ENCODE measurements at places on chromosomes 16 and 17.

GRCh38 chr17:39927929-39928857 lies 661 bp downstream of the LRRC3C start:
- peak; percentile 24 for DNase-seq

DNA sequence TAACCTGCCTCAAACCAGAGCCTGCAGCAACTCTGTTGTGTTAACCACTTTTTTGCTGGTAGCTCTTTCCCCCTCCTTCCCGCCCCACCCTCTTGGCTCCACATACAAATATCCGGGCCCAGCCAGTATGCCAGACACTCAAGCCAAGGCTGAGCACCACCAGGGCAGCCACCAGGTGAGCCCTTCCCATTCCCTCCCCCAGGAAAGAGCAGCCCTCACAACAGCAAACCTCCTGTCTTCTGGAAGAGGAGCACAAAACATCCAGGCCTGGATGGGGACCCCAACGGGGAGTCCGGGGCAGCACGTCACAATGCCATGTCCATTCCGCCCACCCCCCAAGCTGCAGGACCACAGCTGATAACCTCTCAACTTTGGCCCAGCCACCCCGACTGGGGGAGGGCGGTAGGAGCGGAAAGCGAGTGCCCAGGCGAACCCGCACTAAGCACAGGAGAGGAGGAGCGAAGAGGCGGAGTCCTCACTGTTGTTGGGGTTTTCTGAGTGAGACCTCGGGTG lies 757 bp downstream of the ORMDL3 start:
- DNase-seq, result peak; percentile 68

DNA sequence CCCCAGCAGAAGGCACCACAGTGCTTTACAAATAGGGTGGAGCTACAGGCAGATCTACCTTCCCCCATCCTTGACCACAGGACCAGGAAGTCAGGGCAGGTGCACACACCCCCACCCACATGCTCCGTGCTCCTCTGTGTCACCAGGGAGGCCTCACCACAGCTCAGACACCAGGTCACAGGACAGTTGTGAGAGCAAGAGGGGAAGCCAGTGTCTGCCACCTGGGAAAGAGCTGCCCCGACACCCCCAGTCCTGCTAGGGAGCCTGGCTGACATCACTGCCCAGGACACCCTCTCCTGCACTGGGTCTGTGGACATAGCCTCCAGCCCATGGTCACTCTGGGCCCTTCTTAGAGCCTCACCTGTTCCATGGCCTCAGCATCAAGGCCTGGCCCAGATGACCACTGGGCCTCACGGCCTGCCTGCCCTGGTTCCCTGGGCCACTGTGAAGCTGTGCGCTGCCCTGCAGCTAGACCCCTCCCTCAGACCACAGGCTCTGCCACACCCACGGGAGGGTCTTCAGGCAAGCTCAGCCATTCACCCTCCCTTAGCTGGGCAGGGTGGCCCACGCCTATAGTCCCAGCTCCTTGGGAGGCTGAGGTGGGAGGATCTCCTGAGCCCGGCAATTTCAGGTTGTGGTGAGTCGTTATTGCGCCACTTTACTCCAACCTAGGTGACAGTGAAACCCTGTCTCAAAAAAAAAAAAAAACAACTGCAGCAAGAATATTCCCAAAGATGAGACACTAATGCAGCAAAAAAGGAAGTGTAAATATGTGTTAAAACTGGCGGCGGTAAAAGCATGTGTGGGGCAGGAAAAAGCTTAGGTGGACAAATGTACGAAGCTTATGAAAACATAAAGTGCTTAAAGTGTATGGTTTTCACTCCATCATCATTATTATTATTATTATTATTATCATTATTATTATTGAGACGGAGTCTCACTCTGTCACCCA lies 14.2 kb downstream of the POLR3K start:
- peak; percentile 61 for DNase-seq

DNA sequence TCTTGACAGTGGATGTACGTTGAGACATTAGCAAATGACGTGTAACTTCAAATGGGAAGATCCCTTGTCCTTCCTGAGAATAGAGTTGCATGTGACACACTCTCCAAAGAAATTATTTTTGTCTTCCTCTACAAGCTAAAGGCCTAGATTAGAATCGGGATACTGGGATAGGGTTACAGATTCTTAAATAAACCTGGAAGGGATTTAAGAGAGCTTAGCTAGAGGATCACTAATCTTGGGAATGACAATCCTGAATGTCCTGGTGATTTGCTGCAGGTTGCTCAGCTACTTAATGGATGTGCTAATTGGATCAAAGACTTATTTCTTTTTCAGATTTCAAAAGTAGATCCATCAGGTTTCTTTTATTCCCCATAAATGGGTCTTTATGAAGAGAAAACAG lies 101.9 kb downstream of the KCNJ2 start:
- DNase-seq, result no peak

- DNase-seq, result peak; percentile 49
These were observed 705 bp downstream of the FOXK2 start for GRCh38 chr17:82519971-82520903.

GRCh38 chr17:54980375-54980774 lies 11.8 kb downstream of the STXBP4 start:
- DNase-seq, result no peak

GRCh38 chr16:89489040-89489897 lies 1.1 kb downstream of the ANKRD11 start:
- DNase-seq, result peak; percentile 88

DNA sequence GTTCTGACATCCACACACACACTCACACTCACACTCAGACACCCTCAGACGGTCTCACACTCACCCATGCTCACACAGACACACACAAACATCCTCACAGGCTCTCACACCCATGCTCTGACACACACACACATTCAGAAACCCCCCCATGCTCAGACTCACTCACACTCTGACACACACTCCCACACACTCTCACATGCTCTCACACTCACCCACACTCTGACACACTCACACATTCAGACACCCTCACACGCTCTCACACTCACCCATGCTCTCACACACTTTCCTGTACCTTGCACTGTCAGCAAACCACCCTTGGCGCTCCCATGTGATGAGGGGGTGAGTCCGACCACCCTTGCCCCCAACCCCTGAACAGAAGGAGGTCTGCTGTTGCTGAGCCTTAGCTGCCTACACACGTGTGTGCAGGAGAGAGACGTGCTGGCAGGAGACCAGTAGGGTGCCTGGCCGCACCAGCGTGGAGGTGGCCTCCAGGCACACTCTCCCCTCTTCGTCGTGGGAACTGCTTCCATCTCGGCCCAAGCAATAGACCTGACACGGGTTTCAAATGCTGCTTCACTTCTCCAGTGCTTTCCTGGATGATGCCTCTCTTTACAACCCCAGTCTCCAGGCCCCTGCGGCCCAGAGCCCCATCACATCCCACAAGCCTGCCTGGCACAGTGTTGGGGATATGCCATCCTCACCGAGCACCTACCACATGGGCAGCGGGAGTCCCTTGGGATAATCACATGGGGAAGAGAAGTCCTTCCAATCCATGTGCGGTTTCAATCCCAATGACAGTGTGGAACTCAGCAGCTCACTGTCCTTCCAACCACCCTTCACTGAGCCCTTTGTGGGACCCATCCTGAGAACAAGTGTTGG lies 267.8 kb upstream of the FOXF1 start:
- DNase-seq, result no peak

GRCh38 chr16:71368958-71369357 lies 10.4 kb downstream of the CALB2 start:
- no peak for DNase-seq

DNA sequence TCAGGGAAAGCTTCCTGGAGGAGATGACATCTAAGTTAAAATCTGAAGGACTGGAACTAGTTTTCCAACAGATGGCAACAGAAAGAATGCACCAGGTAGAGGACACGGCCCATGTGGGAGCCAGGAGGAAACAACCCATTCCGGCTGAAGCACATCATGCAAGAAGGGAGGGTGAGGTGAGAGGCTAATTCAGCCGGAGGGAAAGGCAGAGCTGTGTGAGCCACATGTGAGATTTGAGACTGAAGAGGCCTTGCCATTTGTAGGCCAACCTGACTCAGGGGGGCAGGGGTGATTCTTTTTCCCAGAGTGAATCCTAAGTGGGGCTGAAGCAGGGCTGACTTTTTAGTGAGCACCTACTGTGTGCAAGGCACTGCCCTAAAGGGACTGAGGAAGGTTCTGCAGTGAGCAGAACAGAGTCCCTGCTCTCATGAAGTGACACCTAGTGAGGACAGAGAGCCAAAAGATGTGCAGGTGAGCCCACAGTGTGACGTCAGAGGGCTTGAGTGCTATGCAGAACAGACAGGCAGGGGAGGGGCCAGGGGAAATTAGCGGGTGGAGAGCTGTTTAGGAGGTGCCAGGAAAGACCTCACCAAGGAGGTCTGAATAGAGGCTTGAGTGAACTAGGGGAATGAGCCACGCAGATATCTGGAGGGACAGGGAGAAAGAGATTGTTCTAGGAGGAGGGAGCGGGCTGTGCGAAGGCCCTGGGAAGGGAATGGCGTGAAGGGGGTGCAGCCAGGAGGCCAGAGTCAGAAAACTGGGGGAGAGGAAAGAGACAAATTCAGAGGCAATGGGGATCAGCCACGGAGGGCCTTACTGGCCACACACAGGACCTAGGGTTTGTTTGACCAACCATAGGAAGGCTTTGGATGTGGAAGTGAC lies 19.8 kb upstream of the IL21R start:
- no peak for DNase-seq

DNA sequence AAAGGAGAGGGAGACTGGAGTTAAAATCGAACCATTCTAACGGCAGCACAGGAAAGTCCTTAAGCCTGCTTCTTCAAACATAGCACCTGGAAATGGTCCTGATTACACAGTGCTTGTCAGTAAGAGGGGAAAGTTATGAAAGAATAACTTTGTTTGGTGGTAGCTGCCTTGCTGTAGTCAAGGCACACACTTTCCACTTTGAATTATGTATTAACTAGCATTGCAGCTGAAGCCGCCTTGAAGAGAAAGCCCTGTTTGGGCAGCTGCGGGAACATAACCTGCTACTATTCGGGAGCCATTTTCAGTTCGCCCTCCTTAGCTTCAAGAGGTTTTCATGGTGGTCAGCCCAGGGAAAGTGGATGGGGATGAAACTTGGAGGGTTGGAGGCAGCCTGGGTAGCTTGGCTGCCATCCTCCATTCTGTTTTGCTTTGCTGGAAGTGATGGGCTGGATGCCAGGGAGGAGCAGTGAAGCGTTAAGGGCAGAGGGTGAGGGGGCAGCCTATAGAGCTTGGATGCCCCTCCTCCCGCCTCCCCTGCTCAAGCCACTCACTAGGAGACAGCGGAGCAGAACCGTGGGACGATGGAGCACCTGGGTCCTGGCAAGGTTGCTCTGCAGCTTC lies 5.3 kb upstream of the HAS3 start:
- no peak for DNase-seq

DNA sequence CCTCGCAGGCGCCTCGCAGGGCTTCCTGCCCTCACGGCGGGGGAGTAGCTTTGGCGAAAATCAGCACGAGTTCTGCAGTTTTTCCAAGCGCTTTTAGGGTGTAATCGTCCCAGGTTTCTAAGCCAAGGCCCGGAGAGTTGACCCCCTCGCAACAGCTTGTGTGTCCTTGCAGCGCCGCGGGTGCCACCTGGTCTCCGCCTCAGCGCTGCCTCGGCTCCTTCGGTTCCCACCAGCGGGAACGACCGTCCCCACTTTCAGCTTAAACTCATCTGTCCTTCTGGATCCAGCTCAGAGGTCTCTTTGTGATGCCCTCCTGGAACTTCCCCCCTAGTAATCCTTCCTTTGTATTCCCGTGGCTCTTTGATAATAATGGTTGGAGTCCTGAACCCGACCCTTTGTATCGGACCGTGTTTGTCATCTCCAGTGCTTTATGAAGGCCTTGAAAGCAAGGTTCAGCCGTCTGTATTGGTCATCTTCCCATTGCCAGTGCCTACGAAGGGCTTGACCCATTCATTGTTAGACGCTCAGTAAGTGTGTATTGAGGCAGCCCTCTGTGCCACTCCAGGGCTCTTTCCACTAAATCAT lies 858 bp upstream of the SMARCE1 start:
- peak; percentile 9 for DNase-seq

GRCh38 chr17:7972131-7972785 lies 30.2 kb upstream of the GUCY2D start:
- DNase-seq, result no peak

- DNase-seq, result no peak
These were observed 1.2 kb upstream of the IGSF6 start for GRCh38 chr16:21653571-21653970.

DNA sequence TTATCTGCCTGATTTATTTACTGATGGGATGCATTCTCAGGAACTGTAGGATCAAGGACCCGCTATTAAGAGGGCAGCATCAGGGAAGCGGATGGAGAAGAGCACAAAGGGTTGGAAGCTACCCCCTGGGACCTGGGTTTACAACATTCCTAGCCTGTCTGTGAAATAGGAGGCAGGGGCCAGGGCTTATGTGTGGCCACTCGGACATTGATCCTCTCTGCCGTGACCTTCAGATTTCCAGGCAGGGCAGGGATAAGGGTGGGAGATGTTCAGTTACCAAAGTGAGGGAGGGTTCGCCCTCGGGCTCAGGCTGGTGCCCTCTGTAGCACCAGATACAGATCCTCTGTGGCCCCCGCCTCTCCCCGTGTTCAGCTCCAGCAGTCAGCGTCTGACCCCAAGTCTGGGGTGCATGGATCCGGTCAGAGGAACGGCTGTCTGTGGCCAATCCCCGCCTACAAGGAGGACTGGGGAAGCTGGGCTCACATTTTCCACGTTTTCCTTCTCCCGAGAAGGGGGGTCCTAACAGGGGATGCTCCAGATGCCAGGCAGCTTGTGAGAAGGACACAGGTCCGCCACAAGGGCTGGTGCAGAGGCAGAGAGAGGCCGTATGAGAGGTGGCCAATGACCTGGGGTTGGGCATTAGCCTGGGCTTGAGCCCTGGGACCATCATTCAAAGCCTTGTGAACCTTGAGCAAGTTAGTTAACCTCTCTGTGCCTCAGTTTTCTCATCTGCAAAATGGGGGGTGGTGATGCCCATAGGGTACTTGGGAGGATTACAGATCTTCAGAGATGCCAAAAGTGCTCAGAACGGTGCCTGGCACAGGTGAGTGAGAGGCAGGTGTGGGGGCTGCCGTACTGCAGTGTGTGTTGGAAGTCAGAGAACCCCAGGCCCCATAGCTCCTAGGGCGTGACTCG lies 48.3 kb downstream of the ATP2C2 start:
- DNase-seq, result no peak

GRCh38 chr17:64573214-64573613 lies 66.4 kb downstream of the CEP95 start:
- no peak for DNase-seq

DNA sequence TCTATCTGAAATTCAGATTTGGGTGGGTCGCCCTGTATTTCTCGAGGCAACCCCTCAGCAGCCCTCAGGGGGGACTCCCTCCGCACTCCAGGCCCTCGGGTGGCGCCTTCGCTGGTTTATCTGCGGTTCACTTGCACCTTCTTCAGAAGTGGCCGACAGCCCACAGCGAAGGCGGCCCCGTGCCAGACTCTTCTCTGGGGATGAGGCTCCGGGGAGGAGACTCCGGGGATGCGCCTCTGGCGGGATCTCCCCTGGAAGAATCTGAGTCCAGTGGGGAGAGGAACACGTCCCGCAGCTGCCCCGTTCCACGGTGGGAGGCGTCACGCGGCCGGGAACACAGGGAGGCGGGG lies 63.9 kb upstream of the DNAJA2 start:
- peak; percentile 44 for DNase-seq

DNA sequence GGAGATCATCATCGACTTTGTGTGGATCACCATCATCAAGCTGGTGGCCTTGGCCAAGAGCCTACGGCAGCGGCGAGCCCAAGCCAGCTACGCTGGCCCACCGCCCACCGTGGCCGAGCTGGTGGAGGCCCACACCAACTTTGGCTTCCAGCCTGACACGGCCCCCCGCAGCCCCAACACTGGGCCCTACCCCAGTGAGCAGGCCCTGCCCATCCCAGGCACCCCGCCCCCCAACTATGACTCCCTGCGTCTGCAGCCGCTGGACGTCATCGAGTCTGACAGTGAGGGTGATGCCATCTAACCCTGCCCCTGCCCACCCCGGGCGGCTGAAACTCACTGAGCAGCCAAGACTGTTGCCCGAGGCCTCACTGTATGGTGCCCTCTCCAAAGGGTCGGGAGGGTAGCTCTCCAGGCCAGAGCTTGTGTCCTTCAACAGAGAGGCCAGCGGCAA lies 72.5 kb downstream of the COG7 start:
- no peak for DNase-seq

Data from activated CD4-positive, alpha-beta T cell treated with anti-CD3 and anti-CD28 coated beads for 48 hours (primary cell).